Endothelial cell (in vitro differentiated cells): ENCODE measurements at places on chromosomes 2 and 18.

- DNase-seq = no peak
These were observed 5.4 kb upstream of the HK2 start for GRCh38 chr2:74828543-74828942.

- peak; percentile 25 for DNase-seq
These were observed 109.7 kb downstream of the B3GNT2 start for GRCh38 chr2:62305421-62306176.

DNA sequence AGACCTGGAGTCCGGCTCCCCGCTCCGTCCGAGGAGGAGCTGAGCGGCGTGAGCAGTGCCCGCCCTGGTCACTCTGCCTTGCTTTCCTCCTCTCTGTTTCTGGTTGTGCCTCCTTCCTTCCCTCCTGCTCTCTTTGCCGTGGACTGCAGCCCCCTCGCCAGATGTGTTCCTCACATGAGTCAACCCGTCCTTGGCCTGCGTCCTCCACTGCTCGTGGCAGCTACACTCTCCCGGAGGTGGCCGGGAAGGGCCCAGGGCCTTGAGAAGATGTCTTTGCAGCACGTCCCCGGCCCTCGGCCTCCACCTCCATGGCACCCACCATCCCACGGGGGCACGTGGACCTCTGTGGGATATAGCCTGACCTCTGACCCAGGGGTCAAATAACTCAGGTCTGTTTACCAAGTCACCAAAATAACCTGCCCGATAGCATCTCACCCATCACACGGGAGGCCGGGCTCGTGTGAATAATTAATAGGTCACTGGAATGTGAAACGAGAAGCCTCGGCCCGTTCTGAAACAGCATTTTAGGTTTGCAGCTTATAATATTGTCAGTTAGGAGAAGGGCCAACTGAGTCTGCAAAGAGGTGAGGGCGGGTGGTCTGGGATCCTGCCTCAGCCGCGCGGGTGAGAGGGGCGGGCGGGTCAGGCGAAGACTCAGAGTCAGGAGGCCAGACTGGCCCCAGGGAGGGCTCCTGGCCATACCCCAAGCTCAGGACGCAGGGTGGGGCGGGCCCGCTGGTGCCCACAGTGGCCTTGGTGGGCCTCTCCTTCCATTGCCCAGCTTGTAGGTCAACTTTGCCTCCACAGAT, 42.6 kb downstream of the NFATC1 start:
- no peak for DNase-seq

- DNase-seq = no peak
These were observed 43.8 kb downstream of the XIRP2 start for GRCh38 chr2:166932032-166932431.

- no peak for DNase-seq
These were observed 7.9 kb downstream of the PPP3R1 start for GRCh38 chr2:68244456-68244855.

DNA sequence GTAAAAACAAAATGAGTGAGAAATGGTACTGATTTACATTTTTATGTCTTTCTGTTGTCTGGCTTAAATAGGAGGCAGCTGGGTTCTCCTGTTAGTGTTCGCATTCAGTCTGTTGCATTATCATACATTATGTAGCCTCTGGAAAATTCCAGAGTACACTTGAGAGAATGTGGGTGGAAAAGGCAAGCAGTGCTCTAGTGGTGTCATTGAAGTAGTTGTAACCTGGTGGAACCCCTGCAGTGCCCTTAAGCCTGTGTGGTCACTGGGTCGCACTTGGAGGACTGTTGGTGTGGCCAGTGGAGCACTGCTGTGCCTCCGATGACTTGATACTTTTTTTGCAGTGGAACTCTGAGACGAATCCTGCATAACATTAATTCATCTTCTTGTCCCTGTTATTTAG, 52.4 kb downstream of the USP14 start:
- DNase-seq = no peak

GRCh38 chr2:24874035-24874434, 46.0 kb downstream of the ADCY3 start:
- no peak for DNase-seq

DNA sequence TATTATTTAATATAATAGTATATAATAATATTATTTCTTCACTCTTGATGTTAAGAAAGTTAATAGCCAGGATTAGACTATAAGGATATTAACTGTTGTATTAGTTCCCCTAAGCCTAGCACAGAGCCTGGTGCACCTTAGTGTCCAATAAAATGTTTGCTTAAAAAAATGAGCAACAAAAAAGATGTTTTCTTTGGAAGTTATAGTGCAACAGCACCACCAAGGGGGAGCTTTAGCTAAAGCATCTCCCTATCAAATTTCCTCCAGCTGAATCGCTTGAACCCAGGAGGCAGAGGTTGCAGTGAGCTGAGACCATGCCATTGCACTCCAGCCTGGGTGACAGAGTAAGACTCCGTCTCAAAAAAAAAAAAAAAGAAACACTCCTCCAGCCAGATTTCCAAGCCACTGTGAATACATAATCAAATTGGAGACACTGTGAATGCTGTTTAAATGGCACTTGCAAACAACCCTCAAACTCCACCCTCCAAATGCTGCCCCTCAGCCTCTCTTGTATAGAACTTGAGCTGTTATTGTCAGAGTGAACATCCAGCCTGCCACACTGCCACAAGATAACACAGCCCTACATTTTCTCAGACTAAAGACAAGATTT, 221.9 kb downstream of the DYM start:
- DNase-seq = peak; percentile 40

- no peak for DNase-seq
These were observed 25.7 kb upstream of the NCL start for GRCh38 chr2:231489990-231490389.

DNA sequence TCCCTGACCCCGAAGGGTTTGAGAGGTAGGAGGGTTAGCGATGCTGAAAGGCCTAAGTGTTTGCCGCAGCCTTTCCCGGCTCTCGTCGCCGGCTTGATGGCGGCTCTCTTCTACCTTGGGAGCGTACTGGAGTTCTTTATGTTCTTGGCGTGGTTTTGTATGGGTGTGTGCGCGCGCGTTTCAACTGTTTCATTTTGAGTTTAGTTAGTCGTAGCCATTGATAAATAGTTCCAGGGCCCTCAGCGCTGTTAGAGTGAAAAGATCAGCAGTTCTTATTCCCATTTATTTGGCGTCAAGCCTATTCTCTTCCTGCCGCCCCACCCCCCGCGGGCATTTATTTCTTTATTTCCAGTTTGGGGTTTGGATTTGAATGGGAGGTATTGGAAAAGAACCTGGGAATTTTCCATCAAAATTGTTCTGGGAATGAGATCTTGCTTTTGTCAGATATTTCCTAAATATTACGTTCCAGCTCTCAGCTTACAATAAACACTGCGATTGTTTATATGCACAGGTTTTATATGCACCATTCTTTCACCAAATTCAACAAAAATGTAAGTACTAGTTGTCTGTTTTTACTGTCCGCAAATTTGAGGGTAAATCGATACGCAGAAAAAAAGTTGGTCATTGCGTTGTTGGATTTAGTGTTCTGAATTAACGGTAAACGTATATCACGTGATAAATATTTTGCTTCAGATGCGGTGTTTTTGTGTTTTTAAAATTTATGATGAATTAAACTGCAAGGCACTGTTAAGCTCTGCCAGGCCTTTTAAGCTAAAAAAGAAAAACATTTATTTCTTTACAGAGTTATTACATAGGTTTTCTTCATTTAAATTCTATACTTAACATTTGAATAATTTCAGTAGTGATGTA, 954 bp downstream of the CCNT2 start:
- DNase-seq = peak; percentile 26

DNA sequence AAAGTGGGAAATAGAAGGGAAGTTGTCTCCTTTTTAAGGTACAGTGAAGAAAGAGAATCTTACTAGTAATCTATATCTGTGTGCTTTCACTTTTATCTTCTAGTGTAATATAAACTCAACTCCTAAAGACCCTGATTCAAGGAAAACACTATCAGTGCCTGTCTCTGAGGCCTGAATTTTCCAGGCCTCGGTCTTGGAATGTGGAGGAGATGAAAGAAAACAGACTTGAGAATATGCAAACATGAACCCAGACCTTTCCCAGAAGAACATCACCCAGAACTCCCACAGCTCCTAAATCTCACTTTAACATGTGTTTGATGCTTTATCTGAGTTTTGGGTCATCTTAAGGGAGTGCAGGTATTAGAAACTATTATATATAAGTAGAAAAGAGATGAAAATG, 51.8 kb downstream of the EPB41L5 start:
- no peak for DNase-seq

GRCh38 chr2:42116195-42117181, 52.7 kb upstream of the EML4 start:
- DNase-seq = no peak

GRCh38 chr2:215000721-215001120, 137.7 kb downstream of the ABCA12 start:
- no peak for DNase-seq

GRCh38 chr2:29987146-29987545, 65.8 kb upstream of the ALK start:
- no peak for DNase-seq

- DNase-seq = no peak
These were observed 24.8 kb upstream of the RBM44 start for GRCh38 chr2:237773826-237774225.

DNA sequence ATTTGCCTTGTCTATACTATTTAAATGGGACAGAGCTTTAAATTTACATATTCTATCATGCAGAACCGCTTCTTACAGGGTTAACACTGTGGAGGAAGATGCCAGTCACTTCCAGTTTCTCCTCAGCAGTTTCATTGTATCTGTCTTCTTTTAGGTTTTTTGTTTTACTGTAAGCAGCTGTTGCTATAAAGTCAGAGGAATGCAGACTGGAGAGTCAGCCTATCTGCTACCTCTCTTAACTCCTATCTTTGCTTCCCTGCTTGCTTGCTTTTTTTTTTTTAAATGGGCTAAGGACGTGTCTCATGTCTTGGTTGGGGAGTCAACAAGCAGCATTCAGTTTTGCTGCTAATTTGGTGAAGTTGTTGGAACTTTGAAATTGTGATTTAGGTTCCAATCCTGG, 8.9 kb downstream of the EPC2 start:
- DNase-seq = no peak

DNA sequence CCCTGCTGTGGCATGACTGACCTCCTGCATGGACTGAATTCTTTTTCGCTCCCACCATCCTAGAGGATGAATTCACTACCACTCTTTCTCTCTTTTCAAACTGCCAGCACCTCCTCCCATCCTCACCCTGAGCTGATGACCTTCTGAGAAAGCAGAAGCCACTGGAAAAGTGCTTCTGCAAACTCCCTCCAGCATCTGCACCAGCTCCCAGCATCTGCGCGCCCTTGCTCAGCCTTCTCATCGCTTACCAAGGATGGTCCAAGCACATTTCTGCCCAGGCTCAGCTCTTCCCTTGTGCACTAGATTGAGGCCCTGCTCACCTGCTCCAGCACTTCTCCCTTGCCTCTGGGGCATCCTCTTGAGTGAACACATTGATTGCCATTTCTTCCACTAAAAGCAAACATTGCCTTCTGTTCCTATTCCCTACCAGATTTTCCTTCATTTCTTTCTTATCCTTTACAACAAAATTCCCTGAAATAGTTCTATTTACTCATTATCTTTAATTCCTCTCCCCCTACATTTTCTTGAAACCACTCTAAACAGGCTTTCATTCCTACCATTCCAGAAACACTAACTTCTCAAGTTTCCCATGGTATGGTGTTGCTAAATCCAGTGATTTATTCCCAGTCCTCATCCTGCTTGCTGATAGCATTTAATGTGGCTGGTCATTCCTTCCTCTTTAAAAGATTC, 42.7 kb upstream of the IL1RL1 start:
- DNase-seq = no peak

- no peak for DNase-seq
These were observed 69.1 kb upstream of the CTDP1 start for GRCh38 chr18:79610461-79611039.

- DNase-seq = no peak
These were observed 52.5 kb upstream of the TTN start for GRCh38 chr2:178859730-178860129.

DNA sequence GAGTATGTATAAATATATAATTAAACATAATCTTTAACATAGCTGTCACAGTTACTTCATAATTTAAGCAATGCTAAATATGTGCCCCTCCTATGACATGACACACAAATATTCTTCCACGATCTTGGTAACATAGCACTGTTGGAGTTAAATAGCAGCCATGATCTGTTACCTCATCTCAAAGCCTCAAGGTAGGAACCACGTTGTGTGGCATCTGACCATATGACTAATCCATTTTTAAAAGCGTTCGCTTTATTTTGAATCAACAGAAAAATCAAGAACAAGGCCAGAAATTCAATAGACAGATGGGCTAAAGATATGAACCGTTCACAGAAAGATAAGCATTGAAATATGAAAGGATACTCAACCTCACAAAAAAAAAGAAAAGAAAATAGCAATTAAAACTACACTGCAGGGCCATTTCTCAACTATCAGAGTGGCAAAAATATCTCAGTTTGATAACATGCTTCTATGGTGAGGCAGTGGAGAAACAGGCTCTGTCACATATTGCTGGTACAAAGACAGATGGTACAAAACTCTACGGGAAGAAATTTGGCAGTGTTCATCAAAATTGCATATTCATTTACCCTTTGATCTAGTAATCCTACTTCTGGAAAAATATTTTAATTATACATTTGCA, 105.9 kb downstream of the TMX3 start:
- DNase-seq = no peak

DNA sequence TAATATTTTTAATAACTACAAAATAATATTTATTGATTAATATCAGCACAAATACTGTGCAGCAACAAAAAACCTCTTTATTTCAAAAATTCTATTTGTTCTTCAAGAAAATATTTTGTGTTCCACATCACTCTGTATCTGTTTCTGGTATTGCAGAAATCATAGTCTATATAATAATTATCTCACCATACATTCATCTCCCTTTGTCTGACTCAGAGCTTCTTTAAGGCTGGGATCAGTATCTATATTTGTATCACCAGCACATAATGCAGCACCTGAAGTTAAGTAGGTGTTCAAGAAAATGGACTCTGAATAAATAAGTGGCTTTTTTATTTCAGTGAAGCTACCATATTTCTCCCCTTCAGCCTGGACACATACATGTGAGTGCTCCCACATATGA, 1.6 kb upstream of the MARCHF4 start:
- no peak for DNase-seq

DNA sequence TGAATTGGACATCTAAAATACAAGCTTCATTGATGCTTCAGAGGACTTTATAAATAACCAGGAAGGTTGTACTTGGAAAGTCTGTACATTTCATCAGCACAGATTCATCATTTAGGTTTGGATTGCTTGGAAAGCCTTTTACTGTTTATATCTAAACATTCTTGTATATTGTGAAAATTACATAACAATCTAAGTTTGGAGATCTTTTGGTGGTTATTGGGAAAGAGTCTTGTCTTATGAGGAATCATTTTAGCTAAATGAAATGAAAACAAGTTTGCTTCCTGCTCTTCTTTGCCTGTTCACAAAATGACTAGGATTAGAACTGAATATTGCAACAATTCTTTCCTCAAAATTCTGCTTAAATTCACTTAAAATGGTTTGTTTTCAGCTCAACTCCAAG, 79.3 kb downstream of the ABI2 start:
- DNase-seq = no peak

GRCh38 chr2:70511971-70512729, 41.5 kb downstream of the TGFA start:
- DNase-seq = no peak

- no peak for DNase-seq
These were observed 16.5 kb upstream of the TTC39C start for GRCh38 chr18:23998018-23998417.

- DNase-seq = no peak
These were observed 1202.8 kb upstream of the ACVR2A start for GRCh38 chr2:146642066-146642465.
